ENCODE measurements at places on chromosomes 1 and 21. TPM values are rescaled to one million over a fixed set of nuclear protein-coding genes. Genes with fewer than 3 reads are reported as not detected.

The PLEKHG5 gene
- total RNA-seq, result 13.5 TPM

The ALPL gene
- total RNA-seq, result 4.4 TPM

The C1orf87 gene
- not detected for total RNA-seq

The RUNX3 gene
- not detected for total RNA-seq

The MARK1 gene
- 34.7 TPM for total RNA-seq

The TIE1 gene
- 10.6 TPM for total RNA-seq

The SETSIP gene
- not detected for total RNA-seq

The S100A7A gene
- total RNA-seq, result not detected

The UBXN11 gene
- total RNA-seq, result 10.2 TPM

The ZNF648 gene
- 0.82 TPM for total RNA-seq

The KRTAP19-3 gene
- not detected for total RNA-seq

The NRAS gene
- 49.7 TPM for total RNA-seq
